ENCODE measurements at places on chromosomes 3 and 15.

- no peak for DNase-seq
Measured at GRCh38 chr15:91909574-91909973, 56.1 kb downstream of the SLCO3A1 start.

DNA sequence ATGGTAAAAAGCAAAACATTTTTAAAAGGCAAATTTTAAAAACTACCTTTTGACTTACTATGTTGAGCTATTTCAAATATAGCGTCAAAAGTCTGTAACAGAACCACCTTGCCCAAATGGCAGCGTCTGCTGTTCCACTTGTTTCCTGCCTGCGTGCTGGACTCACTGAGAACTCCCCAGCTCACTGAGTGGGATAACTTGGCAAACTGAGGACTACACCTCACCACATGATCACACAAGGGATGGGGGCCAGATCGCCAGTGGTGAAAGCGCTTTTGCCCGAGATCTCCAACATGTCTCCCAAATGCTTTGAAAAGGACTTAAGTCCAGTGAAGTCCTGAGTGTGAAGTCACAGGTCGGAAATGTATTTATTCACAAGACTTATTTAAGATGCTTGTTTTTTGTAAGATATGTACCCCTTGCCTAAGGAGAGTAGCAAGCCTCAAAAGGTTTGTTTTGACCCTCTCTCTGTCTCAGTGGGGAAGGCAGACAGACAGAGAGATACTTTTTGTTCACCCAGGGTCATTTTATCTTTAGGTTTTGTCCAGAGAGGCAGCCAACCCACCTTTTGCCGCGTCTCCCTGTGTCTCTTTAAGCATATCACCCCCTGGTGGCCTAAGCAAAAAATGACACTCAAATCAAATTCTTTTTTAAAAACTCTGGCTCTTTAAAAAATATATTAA lies 192.6 kb downstream of the PDZRN3 start:
- DNase-seq, result no peak

GRCh38 chr3:36710606-36711005 lies 53.7 kb downstream of the DCLK3 start:
- DNase-seq, result no peak

DNA sequence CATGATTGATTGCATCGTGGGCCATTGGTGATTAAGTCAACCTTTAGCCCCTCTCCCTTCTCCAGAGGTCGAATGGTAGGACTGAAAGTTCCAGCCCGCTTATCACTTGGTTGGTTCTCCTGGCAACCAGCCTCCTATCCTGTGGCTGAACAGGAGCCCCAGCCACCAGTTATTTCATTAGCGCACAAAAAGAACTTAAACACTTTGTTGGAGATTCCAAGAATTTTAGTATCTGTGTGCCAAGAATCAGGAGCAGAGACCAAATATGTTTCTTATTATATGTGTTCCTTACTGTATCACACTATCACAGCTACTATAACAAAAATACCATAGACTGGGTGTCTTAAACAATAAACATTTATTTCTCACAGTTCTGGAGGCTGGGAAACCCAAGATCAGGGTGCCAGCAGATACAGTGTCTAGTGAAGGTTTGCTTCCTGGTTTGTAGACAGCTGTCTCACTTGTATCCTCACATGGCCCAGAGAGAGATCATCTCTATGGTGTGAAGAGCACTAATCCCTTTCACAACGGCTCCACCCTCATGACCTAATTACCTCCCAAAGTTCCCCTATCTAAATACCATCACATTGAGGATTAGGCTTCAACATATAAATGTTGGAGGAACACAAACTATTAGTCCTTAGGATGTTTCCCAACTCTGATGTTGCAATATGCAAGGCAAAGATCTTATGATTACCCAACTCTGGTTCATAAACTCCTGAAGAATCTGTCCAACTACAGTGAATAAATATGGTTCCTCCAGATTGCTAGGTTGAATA lies 30.5 kb upstream of the APH1B start:
- no peak for DNase-seq

DNA sequence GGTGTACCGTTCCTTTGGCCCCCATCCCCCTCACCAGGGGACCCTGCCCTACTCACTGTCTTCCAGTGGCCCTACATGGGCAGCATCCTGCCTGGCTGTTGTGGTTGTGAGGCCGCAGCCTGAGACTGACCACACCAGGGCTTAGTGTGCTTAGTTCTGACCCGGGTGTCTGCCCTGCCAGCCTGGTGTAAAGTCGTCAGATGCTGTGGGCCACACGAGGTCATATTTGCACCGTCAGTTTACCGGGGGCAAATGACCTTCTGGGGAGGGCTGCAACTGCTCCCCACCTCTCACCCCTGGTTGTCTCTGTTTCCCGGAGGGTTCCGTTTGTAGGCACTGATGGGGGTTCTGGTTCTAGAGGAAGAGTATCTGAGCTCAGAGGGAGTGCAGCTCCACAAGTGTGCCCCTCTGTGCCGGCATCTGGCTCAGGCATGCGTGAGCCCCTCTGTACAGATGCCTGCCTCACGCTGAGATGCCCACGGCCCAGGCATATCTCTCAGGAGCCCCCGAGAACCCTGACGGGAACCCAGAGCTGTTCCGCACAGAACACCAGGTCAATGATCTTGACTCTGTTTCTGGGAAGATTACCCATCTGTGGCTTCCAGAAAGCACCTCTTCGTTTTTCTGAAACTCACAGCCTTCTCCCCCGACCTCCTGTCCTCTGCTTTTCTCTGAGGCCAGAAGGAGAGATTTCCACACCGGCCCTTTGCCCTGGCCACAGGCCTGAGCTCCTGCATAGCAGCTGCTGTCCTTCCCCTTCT lies 19.2 kb downstream of the KLF13 start:
- DNase-seq, result no peak

GRCh38 chr3:172581757-172582166 lies 58.5 kb upstream of the TNFSF10 start:
- no peak for DNase-seq

GRCh38 chr15:80951941-80952340 lies 37.7 kb downstream of the MESD start:
- no peak for DNase-seq

- no peak for DNase-seq
Measured at GRCh38 chr3:36318621-36319200, 61.6 kb upstream of the STAC start.

GRCh38 chr3:70309591-70309990 lies 2.8 kb downstream of the MDFIC2 start:
- no peak for DNase-seq

- no peak for DNase-seq
Measured at GRCh38 chr3:179074656-179075055, 3.0 kb upstream of the ZMAT3 start.
